HepG2 (cell line): ENCODE measurements at places on chromosomes 2 and 18. TPM values are rescaled to one million over a fixed set of nuclear protein-coding genes. Genes with fewer than 3 reads are reported as not detected.

The SLC38A11 gene
- 9.2 and 14.0 TPM in 2 replicates for total RNA-seq

The BCL11A gene
- total RNA-seq, result not detected in 2 replicates

DNA sequence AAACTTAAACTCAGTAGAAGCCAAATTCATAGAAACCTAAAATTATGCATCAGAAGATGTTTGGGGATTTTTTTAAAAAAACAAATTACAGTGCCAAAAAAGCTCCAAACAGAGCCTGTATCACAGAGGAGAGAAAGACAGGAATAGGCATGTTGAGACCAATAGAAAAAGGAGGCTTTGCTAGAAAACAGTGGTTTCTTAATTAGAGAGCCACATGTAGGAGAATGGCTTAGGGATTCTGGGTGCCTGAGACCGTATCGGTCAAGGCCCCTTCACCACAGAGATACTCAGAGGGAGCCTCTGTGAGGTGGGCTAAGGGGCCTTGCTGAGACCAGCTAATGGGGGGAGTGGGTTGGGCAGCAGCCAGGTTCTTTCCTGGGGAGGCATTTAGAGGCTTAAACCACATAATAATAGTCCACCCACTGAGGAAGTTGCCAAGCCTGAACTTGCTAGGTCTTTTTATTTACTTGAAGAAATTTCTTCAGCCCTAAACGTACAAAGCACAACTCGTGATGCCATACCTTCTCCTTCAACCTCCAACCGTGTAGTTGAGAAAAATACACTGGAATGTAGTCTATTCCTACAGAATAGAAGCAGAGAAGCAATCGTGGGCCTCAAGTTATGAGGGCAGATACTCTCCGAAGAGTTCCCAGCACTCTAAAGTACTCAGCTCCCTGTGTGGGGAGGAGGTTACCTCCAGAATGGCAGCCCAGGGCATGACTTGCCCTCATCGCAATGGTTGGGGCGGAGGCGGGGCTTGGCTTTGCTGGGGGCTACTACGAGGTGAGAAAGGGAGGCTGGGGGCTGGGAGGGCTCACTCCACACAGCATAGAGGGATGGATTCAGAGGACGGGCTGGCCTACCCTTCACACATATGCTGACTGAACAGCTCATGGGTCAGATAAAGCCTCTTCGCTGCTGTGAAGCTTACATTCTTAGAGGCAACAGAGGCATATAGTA, 237.9 kb downstream of the TPGS2 start:
- no peak for DNase-seq
- H3K27me3 ChIP-seq, result 0 out of 2 replicates have a peak, but pooled peaks cover 2% of the 10 kb centered on the region
- no peak overlapping the region for H3K4me3 ChIP-seq
- H3K36me3 ChIP-seq, result no peaks in the 10 kb centered on the region

DNA sequence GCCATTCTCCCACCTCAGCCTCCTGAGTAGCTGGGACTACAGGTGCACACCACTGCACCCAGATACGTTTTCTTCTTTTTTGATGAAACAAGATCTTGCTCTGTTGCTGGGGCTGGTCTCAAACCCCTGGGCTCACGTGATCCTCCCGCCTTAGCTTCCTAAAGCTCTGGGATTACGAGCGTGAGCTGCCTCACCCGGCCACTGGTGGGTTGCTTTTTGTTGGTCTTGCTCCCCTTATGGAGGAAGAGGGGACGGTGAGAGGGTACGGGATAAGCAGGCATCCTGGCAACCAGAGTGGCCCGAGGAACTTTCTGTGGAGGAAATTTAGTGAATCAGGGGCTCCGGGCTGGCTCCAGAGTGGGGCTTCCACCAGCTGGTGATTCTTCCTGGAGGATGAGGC, 222.3 kb downstream of the HDAC4 start:
- DNase-seq, result no peak
- peaks cover 20% of the 10 kb centered on the region for H3K4me1 ChIP-seq

DNA sequence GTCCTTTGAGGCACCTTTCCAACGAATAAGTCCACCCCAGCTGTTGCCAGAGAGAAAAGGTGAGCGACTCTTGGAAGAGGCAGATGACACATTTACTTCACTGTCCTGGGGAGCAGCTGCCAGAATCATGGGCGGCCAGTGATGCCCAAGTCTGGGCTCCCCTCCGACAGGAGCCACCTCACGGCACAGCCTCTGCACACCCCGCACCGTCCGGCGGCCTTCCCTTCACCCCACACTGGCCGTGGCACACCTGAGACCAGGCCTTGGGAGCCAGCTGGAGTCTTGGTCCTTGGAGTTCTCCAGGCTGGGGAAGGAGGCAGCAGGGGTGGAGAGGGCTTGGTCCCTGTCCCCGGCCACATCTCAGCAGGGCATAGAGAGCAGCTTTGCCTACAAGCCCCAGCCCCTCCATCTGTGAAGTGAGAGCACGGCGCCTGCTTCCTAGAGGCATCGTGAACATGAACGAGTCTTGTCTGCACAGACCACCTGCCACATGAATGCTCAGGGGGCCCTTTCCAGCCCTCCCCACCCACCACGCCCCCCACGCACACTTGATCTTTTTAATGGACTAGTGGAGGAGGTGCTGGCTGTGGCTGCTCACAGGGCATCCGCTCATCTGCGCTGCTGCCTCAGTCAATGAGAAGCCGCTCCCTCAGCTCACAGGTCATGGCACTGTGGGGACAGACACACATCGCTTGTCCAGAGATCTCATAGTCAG, 400.2 kb upstream of the MYT1L start:
- peaks cover 9% of the 10 kb centered on the region; the same call in 1 of the 2 replicates for H3K27me3 ChIP-seq
- H3K4me1 ChIP-seq, result no peaks in the 10 kb centered on the region
- H3K27ac ChIP-seq, result no peak overlapping the region
- H3K36me3 ChIP-seq, result no peaks in the 10 kb centered on the region
- no peak overlapping the region for H3K4me3 ChIP-seq

DNA sequence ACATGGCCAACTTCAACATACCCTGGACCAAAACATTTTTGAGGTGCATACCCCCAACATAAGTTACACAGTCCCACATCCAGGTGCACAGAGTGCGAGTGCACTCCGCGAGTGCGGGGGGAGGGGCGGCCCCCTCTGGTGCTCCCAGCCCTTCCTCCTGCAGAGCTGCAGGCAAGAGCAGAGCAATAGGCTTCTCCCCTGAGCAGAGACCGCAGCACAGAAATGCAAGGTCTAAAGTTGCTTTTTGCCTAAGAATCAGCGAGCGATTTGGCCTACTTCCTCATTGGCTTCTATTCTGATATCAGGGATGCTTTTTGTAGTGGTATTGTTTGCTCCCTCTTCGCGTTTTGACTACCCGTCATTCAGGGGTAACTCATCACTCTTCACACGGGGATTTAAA, 40.6 kb downstream of the BOLA3 start:
- peaks cover 5% of the 10 kb centered on the region for H3K36me3 ChIP-seq
- no peak overlapping the region for H3K4me3 ChIP-seq
- no peaks in the 10 kb centered on the region for H3K4me1 ChIP-seq
